Thoracic aorta endothelial cell (primary cell): ENCODE measurements at places on chromosomes 11 and 22. TPM values are rescaled to one million over a fixed set of nuclear protein-coding genes. Genes with fewer than 3 reads are reported as not detected.

The IGLL1 gene
- not detected in 2 replicates for total RNA-seq

The CECR2 gene
- 0.72 and 4.4 TPM in 2 replicates for total RNA-seq

The MRGPRX3 gene
- total RNA-seq = not detected in 2 replicates

The SLC22A9 gene
- total RNA-seq = not detected in 2 replicates

The HEPHL1 gene
- not detected in 2 replicates for total RNA-seq

The APOA4 gene
- total RNA-seq = not detected in 2 replicates

The F2 gene
- not detected in 2 replicates for total RNA-seq

The OR4A16 gene
- total RNA-seq = not detected in 2 replicates

The OR51Q1 gene
- total RNA-seq = not detected in 2 replicates

The FOLR2 gene
- not detected in 2 replicates for total RNA-seq

The CCDC188 gene
- 6.9 and 7.0 TPM in 2 replicates for total RNA-seq

The OR8J1 gene
- not detected in 2 replicates for total RNA-seq

The CHEK2 gene
- 17.8 and 25.4 TPM in 2 replicates for total RNA-seq

The MUC2 gene
- not detected in 2 replicates for total RNA-seq

The PDE2A gene
- 5.1 and 12.1 TPM in 2 replicates for total RNA-seq

The CRYBB1 gene
- not detected in 2 replicates for total RNA-seq

The PLEKHB1 gene
- 0.79 TPM in 1 of 2 replicates, not detected in the other for total RNA-seq

The LARGE2 gene
- total RNA-seq = not detected in 2 replicates

The MFRP gene
- total RNA-seq = under 0.01 TPM in 1 of 2 replicates, not detected in the other

The LINC01488 gene
- total RNA-seq = not detected in 2 replicates

The OR2AG2 gene
- total RNA-seq = 0.27 and 0.43 TPM in 2 replicates

The AGBL2 gene
- total RNA-seq = 0.07 TPM in 1 of 2 replicates, not detected in the other

The SPCS2 gene
- total RNA-seq = 52.5 and 55.9 TPM in 2 replicates

The OSM gene
- not detected in 2 replicates for total RNA-seq

The STX5 gene
- total RNA-seq = 28.1 TPM in 2 replicates
